ENCODE measurements at places on chromosomes 2 and 18.
A peak's percentile ranks its signal among the peaks of the same experiment; 100 is the strongest.

DNA sequence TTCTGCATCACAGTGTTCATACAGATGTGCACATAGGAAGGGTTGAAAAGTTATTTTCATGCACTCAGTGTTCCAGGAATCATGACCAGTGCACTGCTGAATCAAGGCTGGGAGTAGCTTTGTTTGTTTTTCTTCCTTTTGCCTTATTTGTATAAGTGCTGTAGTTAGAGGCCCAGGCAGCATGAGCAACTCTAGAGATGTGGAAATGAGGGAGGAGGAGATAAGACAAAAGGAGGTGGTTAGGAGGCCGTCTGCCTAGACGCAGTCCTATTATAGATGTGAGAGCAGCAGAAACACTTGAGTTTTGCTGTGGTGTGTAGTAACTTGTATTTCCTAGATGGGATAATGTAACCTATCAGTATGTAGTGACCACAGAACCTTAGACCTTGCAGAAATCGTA lies 264.3 kb upstream of the RASGRP3 start:
- peak; percentile 15 for DNase-seq

GRCh38 chr2:46187112-46187618 lies 110.0 kb upstream of the EPAS1 start:
- DNase-seq, result no peak

- no peak for DNase-seq
These were observed 95.5 kb downstream of the CCDC102B start for GRCh38 chr18:68893354-68893753.

- no peak for DNase-seq
These were observed 21.6 kb downstream of the PID1 start for GRCh38 chr2:229249536-229249935.

DNA sequence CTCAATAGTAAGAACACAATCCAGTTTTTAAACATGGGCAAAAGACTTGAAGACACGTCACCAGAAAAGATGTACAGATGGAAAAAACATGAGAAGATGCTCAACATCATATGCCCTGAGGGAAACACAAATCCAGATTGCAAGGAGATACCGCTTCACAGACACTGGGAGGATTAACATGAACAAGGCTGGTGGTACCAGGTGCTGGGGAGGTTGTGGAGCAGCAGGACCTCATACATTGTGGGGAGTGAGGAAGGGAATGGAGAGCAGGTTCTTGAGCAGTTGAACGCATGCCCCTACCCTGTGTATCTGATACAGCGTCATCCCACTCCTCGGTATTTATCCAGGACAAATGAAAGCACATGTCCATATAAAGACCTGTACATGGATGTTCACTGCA lies 72.1 kb downstream of the ARHGEF4 start:
- no peak for DNase-seq

- no peak for DNase-seq
These were observed 17.7 kb downstream of the ADNP2 start for GRCh38 chr18:80126797-80127196.

GRCh38 chr2:123717636-123718334 lies 307.3 kb upstream of the CNTNAP5 start:
- no peak for DNase-seq

GRCh38 chr2:177397481-177398289 lies 5.1 kb downstream of the AGPS start:
- DNase-seq, result no peak

GRCh38 chr2:187362151-187362550 lies 85.9 kb downstream of the CALCRL start:
- no peak for DNase-seq

DNA sequence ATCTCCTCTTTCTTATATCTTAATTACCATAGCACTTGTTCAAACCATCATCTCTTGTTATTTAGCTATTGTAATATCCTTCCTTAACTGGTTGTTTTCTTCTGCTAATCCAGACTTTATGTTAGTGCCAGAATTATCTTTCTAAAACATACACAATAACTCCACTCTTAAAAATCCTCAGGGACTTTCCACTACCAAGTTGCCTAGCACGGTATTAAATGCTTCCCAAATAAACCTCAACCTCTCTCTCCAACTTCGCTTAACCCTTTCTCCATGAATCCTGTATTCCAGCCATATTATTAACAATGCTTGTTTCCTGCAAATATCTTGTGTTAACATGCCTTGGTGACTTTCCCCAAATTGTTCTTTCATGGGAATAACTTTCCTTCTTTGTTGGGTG lies 84.5 kb downstream of the FAM228A start:
- DNase-seq, result no peak

GRCh38 chr18:3993941-3994687 lies 461.0 kb downstream of the DLGAP1 start:
- DNase-seq, result no peak

DNA sequence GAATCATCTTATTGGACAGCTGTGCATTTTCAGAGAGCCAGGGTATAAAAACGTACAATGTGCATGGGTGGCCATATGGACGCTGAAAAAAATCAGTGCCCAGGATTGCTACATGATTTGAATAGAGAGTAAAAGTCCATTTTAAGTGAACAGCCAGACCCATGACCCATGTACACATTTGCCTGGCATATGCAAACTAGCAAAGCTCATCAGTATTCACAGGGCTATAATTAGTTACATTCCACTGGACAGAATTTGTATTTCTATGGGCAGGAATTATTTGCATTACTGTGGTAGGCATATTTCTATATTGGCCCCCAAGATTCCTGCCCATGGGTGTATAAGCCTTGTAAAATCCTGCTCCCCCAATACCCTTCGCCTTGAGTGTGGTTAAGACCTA lies 78.8 kb downstream of the PTH2R start:
- no peak for DNase-seq

DNA sequence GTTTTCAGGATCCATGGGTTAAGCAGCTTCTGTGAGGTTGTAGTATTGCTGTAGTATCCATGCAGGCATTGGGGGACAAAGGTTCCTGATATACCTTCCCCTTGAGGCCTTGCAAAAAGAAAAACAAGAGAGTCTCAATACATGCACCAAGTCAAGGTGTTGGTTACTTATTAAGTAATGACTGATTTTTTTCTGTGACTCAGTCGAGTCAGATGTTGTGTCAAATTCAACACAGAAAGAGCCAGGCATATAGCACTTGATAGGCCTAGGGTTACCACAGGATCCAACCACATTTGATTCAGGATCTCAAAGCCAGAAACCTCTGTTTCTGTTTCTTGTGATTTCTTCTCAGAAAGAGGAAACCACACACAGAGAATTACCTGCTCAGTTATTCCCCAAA lies 24.9 kb upstream of the CD8A start:
- DNase-seq, result no peak

DNA sequence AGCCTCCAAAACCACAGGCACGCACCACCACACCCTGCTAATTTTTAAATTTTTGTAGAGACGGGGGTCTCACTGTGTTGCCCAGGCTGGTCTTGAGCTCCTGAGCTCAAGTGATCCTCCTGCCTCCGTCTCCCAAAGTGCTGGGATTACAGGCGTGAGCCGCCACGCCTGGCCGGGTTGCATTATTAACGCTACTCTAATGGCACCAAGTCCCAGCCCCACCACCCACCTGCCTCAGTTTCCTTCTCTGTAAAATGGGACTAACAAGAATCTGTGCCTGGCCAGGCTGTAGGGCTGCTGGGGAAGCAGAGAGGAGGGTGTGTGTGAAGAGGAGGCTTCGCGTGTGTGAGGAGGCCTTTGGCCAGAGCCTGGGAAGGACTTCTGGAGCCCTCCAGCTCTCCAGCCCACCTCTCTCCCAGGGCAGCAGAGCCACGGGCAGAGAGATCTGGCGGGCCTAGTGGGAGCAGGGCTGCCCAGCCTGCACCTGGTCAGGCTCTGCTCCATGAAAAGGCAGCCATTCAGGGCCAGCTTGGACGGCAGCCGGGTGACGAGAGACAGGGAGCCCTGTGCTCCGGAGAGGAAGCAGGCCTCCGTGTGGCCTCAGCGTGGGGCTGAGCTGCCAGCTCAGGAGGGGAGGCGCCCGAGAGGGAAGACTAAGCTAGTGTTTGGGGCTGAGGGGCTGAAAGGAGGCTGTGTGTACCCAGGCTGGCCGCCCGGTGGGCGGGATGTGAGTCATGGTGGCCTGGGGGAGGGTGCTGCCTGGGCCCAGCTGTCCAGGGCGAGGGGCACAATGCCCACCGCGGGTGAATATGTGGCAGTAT lies 7.4 kb upstream of the B3GNT7 start:
- no peak for DNase-seq

GRCh38 chr2:40628556-40628955 lies 176.7 kb upstream of the SLC8A1 start:
- no peak for DNase-seq

DNA sequence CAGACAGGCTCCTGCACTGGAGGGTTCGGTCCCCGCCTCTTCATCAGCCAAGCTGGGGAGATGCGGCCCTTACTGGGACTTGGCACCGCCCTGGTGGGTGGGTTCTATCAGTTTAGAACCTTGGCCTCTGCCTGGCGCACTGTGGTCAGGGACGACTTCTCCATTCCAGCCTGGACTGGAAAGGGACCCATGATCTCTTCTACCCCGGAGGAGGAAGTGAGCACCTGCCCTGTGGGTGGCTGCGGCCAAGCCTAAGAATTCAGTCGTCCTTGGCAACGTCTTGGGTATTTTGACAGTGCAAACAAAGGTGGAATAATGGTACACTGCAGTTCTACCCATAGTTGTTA lies 106.9 kb upstream of the CD302 start:
- DNase-seq, result no peak

GRCh38 chr2:37389989-37390765 lies 45.7 kb downstream of the QPCT start:
- DNase-seq, result no peak

Measured in HEK293T (cell line).